ENCODE measurements at places on chromosomes 12 and 14. TPM values are rescaled to one million over a fixed set of nuclear protein-coding genes. Genes with fewer than 3 reads are reported as not detected.
A peak's percentile ranks its signal among the peaks of the same experiment; 100 is the strongest.

DNA sequence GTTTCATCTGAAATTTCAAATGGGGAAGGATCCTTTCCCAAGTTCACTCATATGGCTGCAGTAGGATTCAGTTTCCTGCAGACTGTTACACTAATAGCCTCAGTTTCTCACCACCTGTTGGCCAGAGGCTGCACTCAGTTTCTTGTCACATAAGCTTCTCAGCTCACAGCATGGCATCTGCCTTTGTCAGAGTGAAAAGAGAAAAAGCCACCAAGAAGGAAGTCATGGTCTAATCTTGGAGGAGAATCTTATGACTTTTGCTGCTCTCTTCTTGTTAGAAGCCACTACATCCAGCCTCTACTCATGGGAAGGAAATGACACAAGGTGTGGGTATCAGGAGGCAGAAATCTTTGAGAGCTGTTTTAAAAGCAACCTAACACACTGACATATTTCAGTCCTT lies 39.4 kb upstream of the BTG1 start:
- no peak for DNase-seq

GRCh38 chr12:129185855-129186254 lies 332.6 kb downstream of the GLT1D1 start:
- DNase-seq: no peak

GRCh38 chr14:50607181-50607580 lies 47.2 kb downstream of the ATL1 start:
- no peak for DNase-seq

GRCh38 chr14:104326848-104327247 lies 188.5 kb downstream of the KIF26A start:
- DNase-seq: no peak

DNA sequence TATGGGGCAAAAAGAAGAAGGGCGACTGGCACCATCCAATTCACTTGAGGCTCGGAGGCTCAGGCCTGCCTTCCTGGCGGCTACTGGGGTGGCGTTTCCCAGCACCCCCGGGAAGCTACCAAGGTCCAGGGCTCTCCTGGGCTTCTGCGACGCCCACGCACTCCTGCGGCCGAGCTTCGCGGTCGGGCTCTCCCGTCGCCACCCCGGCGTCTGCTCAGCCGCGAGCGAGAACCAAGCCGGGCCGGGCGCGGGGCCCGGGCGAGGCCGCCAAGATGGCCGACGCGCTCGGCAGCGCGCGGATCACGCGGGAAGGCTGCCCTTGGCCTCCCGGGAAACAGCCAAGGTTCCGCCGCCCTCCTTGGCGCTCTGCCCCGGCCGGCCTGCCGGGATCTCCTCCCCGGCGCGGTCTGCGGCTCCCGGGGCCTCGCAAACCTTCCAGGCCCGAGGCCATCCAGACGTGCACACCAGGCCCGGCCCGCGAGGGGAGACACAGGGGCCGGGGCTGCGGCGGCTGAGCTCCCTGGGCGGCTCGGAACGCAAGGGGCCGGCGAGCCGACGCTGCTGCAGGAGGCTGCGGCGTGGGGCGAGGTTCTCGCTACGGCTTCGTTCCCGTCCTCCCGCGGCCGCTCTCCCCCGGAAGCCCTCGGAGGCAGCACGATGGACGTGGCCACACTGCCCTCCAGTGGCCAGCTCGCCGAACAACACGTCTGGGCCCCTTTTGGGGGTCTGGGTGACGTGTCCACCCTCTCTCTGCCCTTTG lies 23.5 kb upstream of the ZFP36L1 start:
- peak; percentile 96 for DNase-seq

DNA sequence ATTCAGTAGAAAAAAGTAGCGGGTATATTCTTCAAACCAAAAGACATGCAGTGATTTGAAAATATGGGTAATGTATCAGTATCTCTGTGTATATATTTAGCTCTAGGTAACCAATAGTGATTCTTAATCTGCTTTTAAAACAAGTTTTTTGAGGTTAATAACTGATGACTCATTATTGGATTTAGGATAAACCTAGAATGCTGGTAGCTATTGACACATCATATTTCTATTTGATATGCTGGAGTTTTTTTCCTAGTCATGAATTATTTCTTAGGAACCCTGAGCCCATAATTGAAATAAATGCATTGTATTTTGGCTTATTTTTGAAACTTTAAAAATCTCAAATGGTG lies 15.5 kb downstream of the ARF6 start:
- no peak for DNase-seq

DNA sequence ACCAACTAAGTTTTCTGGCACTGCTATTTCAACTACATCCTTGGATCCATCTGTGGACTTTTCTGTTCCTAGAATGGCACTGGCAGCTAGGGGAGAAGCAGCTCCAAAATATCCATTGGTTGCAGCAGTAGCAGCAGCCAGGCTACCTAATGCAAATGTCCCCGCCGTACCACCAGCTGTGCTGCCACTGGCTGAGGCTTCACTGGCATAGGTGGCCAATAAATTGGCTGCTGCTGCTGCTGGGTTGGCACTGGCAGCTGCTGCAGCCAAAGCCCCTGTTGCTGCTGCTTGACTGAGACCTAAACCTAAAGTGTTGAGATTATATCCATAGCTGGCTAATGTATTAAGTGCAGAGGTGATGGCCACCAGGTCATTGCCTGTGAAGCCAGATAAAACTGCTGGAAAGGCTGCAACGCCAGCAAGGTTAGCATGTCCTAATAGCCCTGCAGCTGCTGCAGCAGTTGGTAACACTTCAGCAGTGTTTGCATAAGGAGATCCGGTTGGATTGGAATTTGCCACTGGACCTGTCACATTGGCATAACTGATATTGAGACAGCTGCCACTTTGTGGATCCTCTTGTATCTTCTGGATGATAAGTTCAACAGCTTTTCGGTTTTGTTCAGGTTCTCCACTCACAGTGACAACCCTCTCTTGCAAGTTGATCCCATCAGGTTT lies 149.5 kb downstream of the NOVA1 start:
- no peak for DNase-seq

DNA sequence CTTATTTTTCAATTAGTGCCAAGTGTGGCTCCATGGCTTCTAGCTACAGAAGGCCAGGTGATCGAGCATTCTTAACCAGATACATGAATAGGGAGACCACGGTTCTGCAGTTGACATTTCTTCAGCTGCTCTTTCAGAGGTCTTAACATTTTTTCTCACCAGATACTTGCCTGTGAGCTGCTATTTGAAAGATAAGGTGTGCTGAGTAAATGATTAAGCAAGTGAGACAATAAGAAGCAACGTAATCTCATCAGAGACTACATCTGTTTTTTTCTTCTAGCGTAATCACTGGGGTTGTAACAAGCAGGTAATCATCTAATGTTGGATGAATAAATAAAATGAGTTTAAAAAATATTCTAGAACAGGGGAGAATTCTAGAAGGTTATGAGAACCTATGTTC lies 912.9 kb downstream of the DIO2 start:
- DNase-seq: no peak

- no peak for DNase-seq
These were observed 119.8 kb upstream of the SCAF11 start for GRCh38 chr12:46110223-46110611.

DNA sequence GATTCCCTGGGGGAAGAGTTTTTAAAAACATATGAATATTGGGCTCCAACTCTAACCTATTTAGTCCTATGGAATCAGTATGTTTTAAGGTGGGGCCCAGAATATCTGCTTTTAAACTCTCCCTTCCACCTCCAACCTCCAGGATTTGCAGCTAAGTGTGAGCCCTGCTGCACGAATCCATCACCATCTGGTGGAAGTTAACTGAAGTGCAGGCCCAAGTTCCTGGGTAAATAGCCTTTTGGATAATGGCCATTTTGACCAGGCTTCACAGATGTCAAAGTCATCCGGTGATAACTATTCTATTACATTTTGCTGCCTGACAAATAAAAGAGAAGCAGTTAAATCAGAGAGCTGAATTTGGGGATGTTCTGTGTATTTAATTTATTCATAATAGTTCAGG lies 58.1 kb upstream of the RMST start:
- DNase-seq: no peak

DNA sequence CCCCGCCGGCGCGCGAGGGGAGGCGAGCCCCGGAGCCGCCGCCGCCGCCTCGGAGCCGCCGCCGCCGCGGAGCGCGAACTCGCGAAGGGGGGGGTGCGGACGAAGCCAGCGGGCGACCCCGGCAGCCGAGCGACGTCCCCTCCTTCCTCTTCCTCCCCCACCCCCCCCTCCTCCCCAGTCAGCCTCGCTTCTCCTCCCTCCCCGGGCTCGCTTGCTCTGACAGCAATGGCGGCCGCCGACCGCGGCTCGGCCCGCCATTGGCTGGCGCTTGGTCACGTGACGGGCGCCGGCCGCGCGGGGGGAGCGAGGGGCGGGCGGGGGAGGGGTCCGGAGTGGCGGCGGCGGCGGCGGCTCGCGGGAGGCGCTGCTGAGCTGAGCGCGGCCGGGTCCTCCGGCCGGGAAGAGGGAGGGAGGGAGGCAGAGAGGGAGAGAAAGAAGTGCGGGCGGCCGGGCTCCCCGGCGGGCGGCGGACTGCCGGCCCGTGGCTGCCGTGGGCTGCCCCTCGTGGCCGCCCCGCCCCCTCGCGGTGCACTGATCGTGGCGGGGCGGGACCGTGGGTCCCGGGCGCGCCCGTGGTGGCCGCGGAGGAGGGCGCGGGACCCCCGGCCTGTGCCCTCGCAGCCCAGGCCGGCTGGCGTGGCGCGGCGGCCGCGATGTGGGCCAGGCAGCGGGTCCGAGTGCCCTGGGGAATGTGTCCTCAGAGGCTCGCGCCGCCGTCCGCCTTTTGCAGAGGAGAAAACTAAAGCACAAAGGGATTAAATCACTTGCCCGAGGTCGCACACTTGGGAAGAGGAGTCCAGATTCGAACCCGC lies at the start of gene MED13L:
Gene MED13L (minus strand): TSS at position 227 of the 812 bp plus-strand sequence. CDS start 562 bp downstream, outside the sequence.
- peak; percentile 91 for DNase-seq

DNA sequence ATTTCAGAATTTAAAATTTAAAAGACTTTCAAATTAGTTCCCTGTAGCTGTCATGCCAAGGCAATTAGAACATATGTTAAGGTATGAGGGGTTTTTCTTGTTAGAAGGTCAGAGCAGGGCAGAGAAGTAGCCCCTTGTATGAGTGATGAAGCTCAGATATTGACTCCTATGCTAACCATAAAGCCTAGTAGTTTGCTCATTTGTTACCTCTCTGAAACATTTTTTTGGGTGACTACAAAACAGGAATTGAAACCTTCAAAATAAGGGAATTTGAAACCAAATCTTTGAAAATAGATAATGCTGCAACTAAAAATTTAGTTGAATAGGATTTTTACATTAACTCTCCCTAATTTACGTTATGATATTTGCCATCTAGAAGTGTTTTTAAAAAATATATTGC lies 333.5 kb downstream of the NAV3 start:
- no peak for DNase-seq

DNA sequence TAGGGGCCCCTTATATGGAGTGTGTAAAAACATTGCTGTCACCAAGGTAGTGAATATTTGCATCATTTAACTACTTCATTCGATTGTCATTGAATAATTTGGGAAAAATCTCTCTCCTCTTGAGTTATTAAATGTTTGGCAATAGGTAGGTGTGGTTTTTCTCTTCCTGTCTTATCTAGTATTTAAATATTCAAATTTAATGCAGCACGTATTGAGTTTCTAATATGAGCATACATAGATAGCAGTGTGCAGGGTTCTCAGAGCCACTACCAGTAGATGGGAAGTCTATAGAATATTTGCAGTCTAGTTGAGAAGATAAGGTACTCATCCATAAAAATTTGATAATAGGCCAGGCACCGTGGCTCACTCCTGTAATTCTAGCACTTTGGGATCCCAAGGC lies 16.7 kb downstream of the PALS1 start:
- DNase-seq: no peak

DNA sequence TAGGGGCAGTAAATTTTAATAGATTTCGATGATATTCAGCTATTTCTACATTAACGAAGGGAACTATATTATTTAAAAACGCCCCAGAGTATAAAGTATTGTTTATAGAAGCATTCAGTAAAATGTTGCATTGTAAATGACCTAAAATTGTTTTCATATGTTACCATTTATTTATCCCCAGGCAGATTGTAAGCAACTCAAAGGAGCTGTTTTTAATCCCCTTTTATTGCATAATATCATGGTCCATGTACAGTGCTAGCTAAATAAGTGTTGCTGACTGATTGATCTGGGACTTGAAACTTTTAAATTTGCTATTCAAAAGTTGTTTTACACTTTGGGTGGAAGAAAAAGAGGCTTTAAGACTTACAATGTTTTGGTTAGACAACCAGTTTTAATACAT lies 199.0 kb upstream of the SLC38A2 start:
- no peak for DNase-seq

DNA sequence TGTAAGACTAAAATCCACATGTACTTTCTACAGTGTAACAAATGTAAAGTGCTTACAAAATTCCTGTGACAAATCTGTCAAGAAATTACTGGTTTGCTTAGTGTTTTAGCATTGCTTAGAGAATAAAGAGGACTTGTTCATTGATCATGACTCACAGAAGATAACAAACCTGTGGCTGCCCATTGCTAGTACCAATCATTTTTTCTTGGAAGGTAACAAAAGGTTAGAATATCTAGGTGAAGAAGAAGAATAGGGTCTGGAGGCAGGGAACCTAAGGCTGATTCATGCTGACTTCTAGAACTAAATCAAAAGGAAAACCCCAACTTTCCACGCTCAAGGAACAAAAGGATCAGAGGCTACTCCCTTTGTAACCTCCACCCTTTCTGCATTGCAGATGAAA lies 232.7 kb upstream of the ABCD2 start:
- no peak for DNase-seq

DNA sequence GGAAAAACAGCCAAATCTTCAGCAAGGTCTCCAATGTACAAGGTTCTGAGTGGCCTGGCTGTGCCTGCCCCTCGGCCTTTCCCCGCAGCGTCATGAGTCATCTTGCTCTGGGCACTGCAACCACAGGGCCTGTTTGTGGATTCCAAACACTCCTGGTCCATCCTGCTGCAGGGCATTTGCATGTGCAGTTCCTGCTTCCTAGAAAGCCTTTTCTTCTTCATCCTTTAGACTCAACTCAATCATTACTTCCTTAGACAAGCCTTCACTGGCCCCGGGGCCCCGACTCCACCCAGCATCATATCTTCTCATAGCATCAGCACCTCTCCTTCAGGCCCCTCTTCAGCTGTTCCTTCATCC lies 101.8 kb upstream of the EGLN3 start:
- no peak for DNase-seq

GRCh38 chr14:92510972-92511371 lies 2.6 kb upstream of the RIN3 start:
- peak; percentile 48 for DNase-seq

GRCh38 chr12:113936460-113936859 lies 29.7 kb downstream of the RBM19 start:
- no peak for DNase-seq

GRCh38 chr12:121915841-121916321 lies 2.5 kb upstream of the CFAP251 start:
- no peak for DNase-seq

- DNase-seq: no peak
These were observed 28.0 kb upstream of the SLC38A1 start for GRCh38 chr12:46296822-46297221.

Gene DLST
- 190 TPM for total RNA-seq

Gene OR6S1
- total RNA-seq: not detected

Gene TAS2R10
- total RNA-seq: 1.1 TPM

Gene ATG101
- total RNA-seq: 71.3 TPM

Gene PDZRN4
- 4.0 TPM for total RNA-seq

Gene OR4L1
- total RNA-seq: not detected

Gene PDE3A
- total RNA-seq: 0.79 TPM

Gene MMP19
- 10.5 TPM for total RNA-seq
